ENCODE measurements at places on chromosomes 7 and 10.

DNA sequence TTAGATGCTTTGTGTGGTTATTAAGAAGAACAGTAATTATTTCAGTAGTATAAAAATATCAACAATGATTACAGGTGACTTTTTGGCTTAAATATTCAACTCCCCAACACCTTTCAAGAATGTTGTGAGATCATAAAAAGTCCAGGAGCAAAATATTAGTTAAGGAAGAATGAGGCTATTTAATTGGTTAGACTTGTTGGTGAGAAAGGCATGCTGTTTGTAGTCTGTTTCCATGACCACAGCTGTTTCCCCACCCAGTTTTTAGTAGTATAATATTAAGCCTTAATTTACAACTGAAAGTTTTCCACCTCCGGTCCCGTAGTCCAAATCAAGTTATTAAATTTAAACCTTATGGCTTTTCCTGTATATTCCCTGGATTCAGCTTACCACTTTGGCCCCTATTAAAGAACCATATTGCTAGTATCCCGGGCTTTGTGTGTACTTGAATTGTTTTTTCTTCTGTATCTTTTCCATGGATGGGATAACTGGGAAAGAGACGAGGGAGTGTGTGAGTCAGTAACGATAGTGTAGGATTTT is 133.3 kb downstream of the CELF2 start:
- no peak for DNase-seq

DNA sequence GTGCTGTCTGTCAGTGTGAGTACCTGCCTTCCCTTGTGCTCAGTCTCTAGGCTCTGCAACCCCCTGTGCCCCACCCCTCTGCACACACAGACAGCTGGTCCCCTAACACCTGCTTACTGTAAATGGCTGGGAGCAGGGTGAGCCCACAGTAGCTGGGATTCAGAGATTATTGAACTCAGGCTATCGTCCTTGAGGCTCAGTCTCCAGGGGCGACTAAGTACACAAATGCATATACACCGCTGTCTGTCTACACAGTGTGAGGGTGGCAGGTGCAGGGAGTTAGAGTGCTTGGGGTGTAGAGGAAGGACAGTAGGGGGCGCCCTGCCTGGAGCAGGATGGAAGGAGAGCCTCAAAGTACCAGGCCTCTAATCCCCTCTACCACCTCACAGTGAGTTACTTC is 12.9 kb downstream of the UPP1 start:
- no peak for DNase-seq

DNA sequence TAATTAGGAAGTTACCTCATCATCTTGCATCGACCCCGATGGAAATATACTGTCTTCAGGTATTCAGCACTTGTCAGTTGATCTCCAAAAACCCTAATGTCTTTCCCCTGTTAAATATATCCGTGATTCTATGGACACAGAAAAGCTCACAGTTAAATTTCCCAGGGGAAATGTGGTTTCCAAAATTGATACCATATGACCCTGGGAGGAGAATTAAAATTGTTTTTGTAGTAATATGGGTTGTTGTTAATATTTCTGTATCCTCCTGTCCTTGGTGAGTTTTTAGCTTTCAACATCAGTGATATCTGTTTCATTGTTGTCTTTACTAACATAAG is 132.1 kb downstream of the CELF2 start:
- DNase-seq: no peak

GRCh38 chr10:48551861-48552591 is 52.8 kb downstream of the ARHGAP22 start:
- no peak for DNase-seq

- no peak for DNase-seq
Observed at GRCh38 chr7:127107601-127108007, 145.1 kb downstream of the GRM8 start.

GRCh38 chr10:71482620-71483019 is 85.9 kb downstream of the CDH23 start:
- no peak for DNase-seq

DNA sequence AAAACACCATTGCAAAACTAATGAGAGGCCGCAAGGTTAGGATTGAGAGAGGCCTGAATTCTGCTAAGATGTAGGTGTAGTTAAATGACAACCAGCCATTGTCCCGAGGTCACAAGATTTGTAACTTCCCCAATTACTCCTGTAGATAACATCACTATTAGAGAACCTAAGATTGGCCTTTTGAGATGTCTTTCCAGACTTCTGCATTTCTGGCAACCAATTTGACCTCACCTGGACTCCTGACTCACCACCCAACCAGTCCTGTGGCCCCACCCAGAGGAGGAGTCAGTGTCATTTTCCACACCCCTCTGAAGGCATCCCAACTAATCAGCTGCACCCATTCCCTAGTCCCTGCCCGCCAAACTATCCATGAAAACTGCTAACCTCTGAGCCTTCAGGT is 115.7 kb downstream of the PRKAG2 start:
- DNase-seq: no peak

DNA sequence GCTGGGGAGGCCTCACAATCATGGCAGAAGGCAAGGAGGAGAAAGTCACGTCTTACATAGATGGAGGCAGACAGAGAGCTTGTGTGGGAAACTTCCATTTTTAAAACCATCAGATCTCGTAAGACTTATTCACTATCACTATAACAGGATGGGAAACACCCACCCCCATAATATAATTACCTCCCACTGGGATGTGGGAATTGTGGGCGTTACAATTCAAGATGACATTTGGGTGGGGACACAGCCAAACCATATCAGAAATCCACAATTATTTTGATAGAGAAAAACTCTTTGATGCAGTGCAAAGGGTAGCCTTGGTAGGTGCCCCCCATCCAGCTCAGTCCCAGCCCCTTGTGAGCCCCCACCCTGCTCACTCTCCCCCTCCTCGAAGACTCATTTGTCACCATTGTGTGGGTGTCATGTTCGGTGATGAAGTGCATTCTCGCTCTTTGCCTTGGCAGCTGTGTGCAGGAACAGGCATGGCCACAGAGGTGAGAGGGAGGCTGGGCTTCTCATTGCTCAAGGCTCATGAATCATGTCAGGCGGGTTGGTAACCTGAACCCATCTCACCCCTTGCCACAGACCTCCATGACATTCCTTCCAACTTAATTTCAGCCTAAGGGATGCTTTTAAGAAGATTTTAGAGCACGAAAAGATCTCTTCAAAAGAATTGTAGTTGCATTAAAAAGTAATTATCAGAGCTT is 75.9 kb downstream of the BUB3 start:
- DNase-seq: no peak

GRCh38 chr7:30625283-30625682 is 30.6 kb downstream of the GARS1 start:
- no peak for DNase-seq

Data from effector CD8-positive, alpha-beta T cell (primary cell).